Fibroblast of lung (primary cell): ENCODE measurements at places on chromosomes 5 and 9. TPM values are rescaled to one million over a fixed set of nuclear protein-coding genes. Genes with fewer than 3 reads are reported as not detected.

- no peak overlapping the region for H3K4me3 ChIP-seq
- DNase-seq: no peak
- no peaks in the 10 kb centered on the region for H3K27me3 ChIP-seq
- peaks cover 2% of the 10 kb centered on the region for H3K36me3 ChIP-seq
These were observed 23.5 kb downstream of the ODF2 start for GRCh38 chr9:128479262-128479661.

Gene SNCAIP
- 4.1 and 5.1 TPM in 2 replicates for total RNA-seq

- no peak for DNase-seq
- H3K4me3 ChIP-seq: no peak overlapping the region
- H3K27me3 ChIP-seq: no peaks in the 10 kb centered on the region
- H3K27ac ChIP-seq: no peak overlapping the region
- H3K36me3 ChIP-seq: no peaks in the 10 kb centered on the region
- no peaks in the 10 kb centered on the region for H3K4me1 ChIP-seq
These were observed 22.5 kb downstream of the CDC42SE2 start for GRCh38 chr5:131286400-131286715.

Gene CER1
- total RNA-seq: not detected in 2 replicates

DNA sequence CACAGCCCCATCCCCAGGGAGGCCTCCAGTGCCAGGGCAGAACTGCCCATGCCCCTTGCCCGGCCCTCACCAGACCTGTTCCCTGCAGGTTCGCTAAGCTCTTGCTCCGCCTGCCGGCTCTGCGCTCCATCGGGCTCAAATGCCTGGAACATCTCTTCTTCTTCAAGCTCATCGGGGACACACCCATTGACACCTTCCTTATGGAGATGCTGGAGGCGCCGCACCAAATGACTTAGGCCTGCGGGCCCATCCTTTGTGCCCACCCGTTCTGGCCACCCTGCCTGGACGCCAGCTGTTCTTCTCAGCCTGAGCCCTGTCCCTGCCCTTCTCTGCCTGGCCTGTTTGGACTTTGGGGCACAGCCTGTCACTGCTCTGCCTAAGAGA lies 110.1 kb downstream of the RXRA start:
- no peak overlapping the region for H3K27ac ChIP-seq
- H3K27me3 ChIP-seq: no peaks in the 10 kb centered on the region
- no peak for DNase-seq
- no peak overlapping the region for H3K4me3 ChIP-seq

Gene PRDM9
- total RNA-seq: not detected in 2 replicates

Gene NNT
- 90.1 and 115 TPM in 2 replicates for total RNA-seq

DNA sequence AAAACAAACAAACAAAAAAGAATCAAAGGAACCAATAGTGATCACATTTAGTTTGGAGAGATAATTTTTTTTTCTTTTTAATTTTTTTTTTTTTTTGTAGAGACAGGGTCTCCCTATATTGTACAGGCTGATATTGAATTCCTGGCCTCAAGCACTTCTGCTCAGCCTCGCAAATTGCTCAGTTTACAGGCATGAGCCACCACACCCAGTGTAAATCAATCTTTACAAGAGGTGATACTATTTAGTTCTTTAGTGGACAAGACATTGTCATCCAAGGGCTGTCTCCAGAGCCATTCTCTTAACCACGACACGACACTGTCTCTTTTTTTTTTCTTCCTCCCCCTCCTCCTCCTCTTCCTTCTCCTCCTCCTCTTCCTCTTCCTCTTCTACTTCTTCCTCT lies 29.6 kb downstream of the ERAP2 start:
- H3K27me3 ChIP-seq: no peaks in the 10 kb centered on the region
- H3K4me3 ChIP-seq: no peak overlapping the region
- no peak for DNase-seq

Gene TXNDC8
- total RNA-seq: not detected in 2 replicates

DNA sequence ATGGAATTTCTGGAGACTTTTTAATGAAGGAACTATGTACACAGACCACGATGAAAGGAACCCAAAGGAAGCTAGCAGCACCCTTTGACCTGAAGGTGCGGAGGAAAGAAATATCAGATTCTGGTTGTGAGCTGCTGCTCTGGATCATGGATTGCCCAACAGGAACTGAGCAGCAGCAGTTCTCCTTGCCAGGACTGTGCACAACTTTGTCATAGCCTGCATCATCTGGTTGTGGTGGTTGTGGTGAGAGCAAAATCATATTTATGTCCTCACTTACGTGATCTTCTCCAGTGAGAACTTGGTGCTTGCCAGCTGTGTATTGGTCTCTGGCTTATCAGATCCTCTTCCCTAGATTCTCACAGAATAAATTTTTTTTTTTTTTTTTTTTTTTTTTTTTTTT lies 70.7 kb upstream of the LPAR1 start:
- no peak overlapping the region for H3K4me3 ChIP-seq
- no peaks in the 10 kb centered on the region for H3K36me3 ChIP-seq
- H3K4me1 ChIP-seq: no peaks in the 10 kb centered on the region

Gene PSMB7
- 200 and 206 TPM in 2 replicates for total RNA-seq

- no peaks in the 10 kb centered on the region for H3K27me3 ChIP-seq
- H3K4me1 ChIP-seq: no peaks in the 10 kb centered on the region
- no peak for DNase-seq
- no peak overlapping the region for H3K4me3 ChIP-seq
These were observed 97.4 kb downstream of the HOMER1 start for GRCh38 chr5:79416499-79416898.

GRCh38 chr5:81214848-81215247 lies 18.3 kb upstream of the CKMT2 start:
- H3K27me3 ChIP-seq: no peaks in the 10 kb centered on the region
- DNase-seq: no peak
- H3K27ac ChIP-seq: no peak overlapping the region
- H3K4me3 ChIP-seq: no peak overlapping the region

Gene DMAC1
- total RNA-seq: 6.4 and 8.1 TPM in 2 replicates

Gene PTPN3
- 1.3 and 2.3 TPM in 2 replicates for total RNA-seq

Gene CTXN3
- not detected in 2 replicates for total RNA-seq

DNA sequence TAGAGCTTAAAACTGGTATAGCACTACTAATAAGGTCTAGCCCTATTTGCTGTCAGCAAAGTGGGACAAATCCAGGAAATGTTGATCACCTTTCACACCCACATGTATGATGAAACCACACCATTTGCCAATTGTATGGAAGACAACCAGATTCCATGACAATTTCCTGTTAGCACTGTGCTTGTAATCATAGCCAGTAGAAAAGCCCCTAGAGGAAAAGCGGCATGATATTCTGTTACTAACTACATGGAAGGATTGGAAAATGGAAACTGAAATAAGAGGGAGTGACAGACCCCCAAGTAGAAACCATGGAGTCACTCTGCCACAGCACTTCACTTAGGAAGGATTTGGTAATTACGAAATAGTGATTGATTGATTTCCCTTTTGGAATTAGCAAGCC lies 923 bp downstream of the SPATA6L start:
- H3K27me3 ChIP-seq: no peaks in the 10 kb centered on the region
- H3K4me3 ChIP-seq: peak overlapping the region; percentile 59
- DNase-seq: peak; percentile 46

Gene IZUMO3
- not detected in 2 replicates for total RNA-seq

Gene FOXD4L6
- not detected in 2 replicates for total RNA-seq

DNA sequence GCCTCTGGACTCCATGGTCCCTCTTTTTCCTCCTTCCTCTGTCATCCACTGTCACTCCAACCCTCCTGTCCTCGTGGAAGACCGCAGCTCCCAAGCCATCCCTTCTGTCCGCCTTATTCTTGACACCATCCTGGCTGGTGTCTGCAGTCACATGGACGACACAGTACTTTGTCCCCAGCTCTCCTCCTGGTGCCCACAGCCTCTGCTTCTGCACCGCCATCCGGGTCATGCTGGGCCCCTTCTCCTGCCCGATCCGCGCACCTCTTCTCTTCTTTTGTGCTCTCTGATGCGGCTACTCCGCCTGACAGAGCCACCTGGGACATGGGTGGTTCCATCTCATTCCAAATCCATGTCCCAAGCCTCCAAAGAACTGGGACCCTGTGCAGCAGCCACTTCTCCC lies 22.5 kb downstream of the ROPN1L start:
- no peaks in the 10 kb centered on the region for H3K27me3 ChIP-seq
- no peak overlapping the region for H3K27ac ChIP-seq
- H3K4me3 ChIP-seq: no peak overlapping the region
- no peaks in the 10 kb centered on the region for H3K36me3 ChIP-seq
- peaks cover 8% of the 10 kb centered on the region for H3K4me1 ChIP-seq

- H3K4me3 ChIP-seq: no peak overlapping the region
- no peaks in the 10 kb centered on the region for H3K36me3 ChIP-seq
- H3K27ac ChIP-seq: no peak overlapping the region
- peaks cover 6% of the 10 kb centered on the region for H3K4me1 ChIP-seq
These were observed 120.8 kb downstream of the GALNT10 start for GRCh38 chr5:154311362-154311761.

DNA sequence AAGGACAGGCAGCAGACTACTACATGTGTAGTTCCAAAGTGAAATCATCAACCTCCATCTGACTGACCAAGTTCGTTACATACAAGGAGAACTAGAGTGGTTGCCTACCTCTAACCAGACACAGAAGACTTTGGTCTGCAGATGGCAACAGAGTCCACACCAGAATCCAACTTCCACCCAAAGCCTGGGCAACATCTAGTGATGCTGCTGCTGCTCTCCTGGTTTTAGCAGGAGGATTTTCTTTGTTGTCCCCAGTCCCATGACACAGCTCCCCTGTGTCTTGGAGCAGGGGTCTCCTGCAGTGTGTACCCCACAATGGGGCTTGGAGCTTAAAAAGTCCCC lies 46.4 kb upstream of the APC start:
- H3K4me3 ChIP-seq: no peak overlapping the region
- no peaks in the 10 kb centered on the region for H3K36me3 ChIP-seq
- H3K4me1 ChIP-seq: no peaks in the 10 kb centered on the region
- no peaks in the 10 kb centered on the region for H3K27me3 ChIP-seq

- H3K27me3 ChIP-seq: peaks cover 36% of the 10 kb centered on the region
- H3K36me3 ChIP-seq: no peaks in the 10 kb centered on the region
- H3K27ac ChIP-seq: no peak overlapping the region
- peaks cover 5% of the 10 kb centered on the region for H3K4me1 ChIP-seq
- DNase-seq: no peak
- peak overlapping the region; percentile 38 for H3K4me3 ChIP-seq
These were observed 1.4 kb downstream of the NR6A1 start for GRCh38 chr9:124769549-124770358.

- H3K4me3 ChIP-seq: no peak overlapping the region
- no peaks in the 10 kb centered on the region for H3K36me3 ChIP-seq
- H3K27me3 ChIP-seq: no peaks in the 10 kb centered on the region
These were observed 166.3 kb upstream of the KIF2A start for GRCh38 chr5:62139741-62140140.

GRCh38 chr5:39213447-39214207 lies 5.7 kb downstream of the FYB1 start:
- no peaks in the 10 kb centered on the region for H3K27me3 ChIP-seq
- no peaks in the 10 kb centered on the region for H3K36me3 ChIP-seq
- no peak for DNase-seq
- H3K4me1 ChIP-seq: no peaks in the 10 kb centered on the region

Gene SLCO6A1
- total RNA-seq: not detected in 2 replicates

Gene ACO1
- 51.1 and 77.8 TPM in 2 replicates for total RNA-seq

DNA sequence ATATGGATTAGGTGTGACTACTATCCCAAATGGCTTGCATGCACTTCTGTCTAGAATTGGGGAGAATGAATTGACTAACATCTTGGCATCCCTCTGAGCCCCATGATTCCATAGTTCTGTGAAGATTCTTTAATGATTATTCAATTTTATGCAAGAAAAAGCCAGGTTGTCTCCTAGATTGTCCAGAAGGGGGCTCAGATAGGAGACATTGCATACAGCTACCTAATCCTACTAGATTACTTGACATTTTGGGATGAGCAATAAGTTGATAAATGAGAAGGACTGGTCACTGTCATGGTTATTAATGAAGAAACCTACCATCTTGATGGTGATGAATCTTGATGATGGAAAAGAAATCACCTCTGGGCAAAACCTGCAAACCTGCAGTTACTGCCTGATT lies 117.0 kb downstream of the CARTPT start:
- peaks cover 3% of the 10 kb centered on the region for H3K4me1 ChIP-seq
- H3K36me3 ChIP-seq: no peaks in the 10 kb centered on the region
- no peak overlapping the region for H3K4me3 ChIP-seq
- H3K27ac ChIP-seq: no peak overlapping the region

GRCh38 chr9:29806937-29807618 lies 2233.8 kb upstream of the C9orf72 start:
- peak; percentile 8 for DNase-seq
- H3K27me3 ChIP-seq: no peaks in the 10 kb centered on the region
- H3K4me3 ChIP-seq: no peak overlapping the region
- no peaks in the 10 kb centered on the region for H3K36me3 ChIP-seq
- H3K4me1 ChIP-seq: no peaks in the 10 kb centered on the region

Gene PPP1R26
- 8.7 and 8.9 TPM in 2 replicates for total RNA-seq

DNA sequence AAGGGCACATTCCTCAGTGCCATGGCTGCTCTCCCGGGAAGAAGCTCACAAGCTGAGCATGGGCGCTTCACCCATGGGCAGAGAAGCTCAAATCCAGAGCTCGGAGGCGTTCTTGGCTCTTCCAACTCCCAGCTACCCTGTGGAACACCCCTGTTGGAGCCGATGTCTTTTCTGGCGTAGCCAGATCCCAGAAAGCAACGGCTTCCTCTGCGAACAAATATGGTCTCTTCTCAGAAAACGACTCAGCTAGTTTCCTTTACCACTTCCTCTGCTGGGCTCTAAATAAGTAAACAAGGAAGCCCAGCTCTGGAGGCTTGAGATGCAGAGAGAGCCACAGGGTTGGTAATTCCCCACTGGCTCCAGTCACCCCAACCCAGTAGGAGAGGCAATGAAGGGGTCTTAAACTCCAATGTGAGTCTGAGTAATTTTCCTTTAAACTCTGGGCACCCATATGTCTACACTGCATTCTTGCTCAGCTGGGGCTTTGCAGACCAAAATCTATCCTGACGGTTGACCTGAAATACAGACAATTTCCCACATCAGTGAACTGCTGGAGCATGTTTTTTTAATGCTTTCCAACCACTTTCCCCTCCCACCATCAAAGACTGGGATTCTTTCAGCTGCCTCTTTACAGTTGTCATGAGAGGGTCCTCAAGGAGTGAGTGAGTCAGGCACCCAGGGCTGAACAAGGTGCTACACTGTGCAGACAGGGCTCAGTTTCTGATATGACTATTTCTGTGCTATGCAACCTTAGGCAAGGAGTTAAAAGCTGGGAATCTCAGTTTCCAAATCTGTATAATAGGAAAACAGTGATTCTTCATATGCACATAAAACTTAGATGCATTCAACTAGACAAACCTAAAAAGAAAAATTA lies at the start of gene LCP2:
Gene LCP2, minus strand, starts transcription at position 189 of the 874 bp plus-strand sequence. Its CDS starts 166 bp downstream, at position 23.
- no peak within 1 kb of the TSS for H3K4me3 ChIP-seq
- DNase-seq: no peak
- H3K27ac ChIP-seq: no peak within 1 kb of the TSS

DNA sequence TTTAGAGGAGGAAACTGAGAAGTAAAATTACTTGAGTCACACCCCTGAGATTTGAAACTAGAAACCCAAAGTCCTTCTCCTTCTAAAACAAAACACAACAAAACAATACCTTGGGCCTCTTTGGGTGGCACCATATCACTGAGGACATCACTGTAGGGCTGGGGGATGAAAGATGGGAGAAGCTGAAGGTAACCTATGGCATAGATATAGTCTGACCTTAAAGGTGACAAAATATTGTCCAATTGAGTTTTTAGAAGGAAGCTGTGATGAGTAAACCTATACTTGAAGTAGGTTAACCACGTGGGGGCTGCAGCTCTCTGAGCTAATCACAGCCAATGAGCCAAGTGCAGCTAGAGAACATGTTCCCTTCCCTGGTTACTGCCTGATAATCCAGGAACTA lies 167.4 kb upstream of the CD180 start:
- no peak overlapping the region for H3K4me3 ChIP-seq
- H3K27me3 ChIP-seq: no peaks in the 10 kb centered on the region
- no peak overlapping the region for H3K27ac ChIP-seq
- DNase-seq: no peak
- no peaks in the 10 kb centered on the region for H3K36me3 ChIP-seq
- no peaks in the 10 kb centered on the region for H3K4me1 ChIP-seq

GRCh38 chr5:60805463-60805862 lies 38.6 kb downstream of the ELOVL7 start:
- no peak for DNase-seq
- no peaks in the 10 kb centered on the region for H3K36me3 ChIP-seq
- H3K27ac ChIP-seq: no peak overlapping the region
- no peaks in the 10 kb centered on the region for H3K27me3 ChIP-seq
- no peaks in the 10 kb centered on the region for H3K4me1 ChIP-seq
